Stimulated activated CD4-positive, alpha-beta T cell treated with anti-CD3 and anti-CD28 coated beads, Interleukin-12 subunit alpha, Interleukin-12 subunit beta, amount 100 ng/mL, for 48 hours (primary cell): ENCODE measurements at places on chromosomes 1 and 21.

- no peak for DNase-seq
Observed at GRCh38 chr1:45243476-45244343, 37.3 kb upstream of the ZSWIM5 start.

GRCh38 chr21:36203603-36203889 is 46.9 kb downstream of the DOP1B start:
- DNase-seq, result peak; percentile 34

DNA sequence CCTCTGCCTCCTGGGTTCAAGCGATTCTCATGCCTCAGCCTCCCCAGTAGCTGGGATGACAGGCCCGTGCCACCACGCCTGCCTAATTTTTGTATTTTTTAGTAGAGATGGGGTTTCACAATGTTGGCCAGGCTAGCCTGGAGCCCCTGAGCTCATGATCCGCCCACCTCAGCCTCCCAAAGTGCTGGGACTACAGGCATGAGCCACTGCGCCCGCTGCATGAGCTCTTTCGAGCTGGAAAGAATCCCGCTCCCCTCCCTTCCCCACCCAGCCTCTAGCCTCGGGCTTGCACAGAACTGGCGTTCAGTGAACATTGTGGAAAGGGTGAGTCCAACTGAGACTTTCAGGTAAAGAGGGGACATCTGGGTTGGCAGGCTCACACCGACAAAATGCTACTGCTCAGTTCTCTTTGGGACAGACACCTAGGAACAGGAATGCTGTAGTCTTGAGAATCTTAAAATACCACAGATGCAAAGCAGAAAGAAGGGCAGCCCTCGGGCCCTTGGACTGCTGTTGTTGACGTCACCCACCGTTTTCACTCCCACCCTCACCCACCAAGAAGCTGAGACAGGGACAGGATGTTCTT is 9.7 kb upstream of the GNG4 start:
- no peak for DNase-seq

- no peak for DNase-seq
Observed at GRCh38 chr1:64263335-64263734, 59.9 kb downstream of the UBE2U start.

DNA sequence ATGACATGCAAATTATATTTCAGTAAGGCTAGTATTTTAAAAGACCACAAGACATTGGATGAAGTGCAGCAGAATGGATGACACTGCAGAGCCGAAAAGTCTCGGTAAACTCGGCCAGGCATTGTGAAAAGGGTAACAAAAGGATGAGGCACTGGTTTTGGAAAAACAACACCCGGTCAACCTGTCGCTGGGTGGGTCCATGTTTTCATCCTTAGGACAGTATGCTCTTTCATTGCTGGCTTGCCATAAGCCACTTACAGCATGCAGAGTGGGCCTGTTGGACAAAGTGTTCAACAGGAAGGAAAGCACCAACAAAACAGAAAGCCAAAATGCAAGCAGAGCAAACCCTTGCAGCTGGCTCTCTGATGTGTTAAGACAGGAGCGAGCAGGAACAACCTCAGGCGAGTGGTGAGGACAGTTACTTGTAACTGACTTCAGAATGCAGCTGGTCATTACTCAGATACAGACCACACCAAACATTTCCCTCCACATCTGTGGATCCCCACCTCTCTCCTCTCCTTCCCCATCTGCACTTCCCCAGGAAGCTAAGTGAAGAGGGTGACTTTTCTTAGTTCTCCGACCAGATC is 2.9 kb upstream of the RCAN1 start:
- DNase-seq, result no peak

DNA sequence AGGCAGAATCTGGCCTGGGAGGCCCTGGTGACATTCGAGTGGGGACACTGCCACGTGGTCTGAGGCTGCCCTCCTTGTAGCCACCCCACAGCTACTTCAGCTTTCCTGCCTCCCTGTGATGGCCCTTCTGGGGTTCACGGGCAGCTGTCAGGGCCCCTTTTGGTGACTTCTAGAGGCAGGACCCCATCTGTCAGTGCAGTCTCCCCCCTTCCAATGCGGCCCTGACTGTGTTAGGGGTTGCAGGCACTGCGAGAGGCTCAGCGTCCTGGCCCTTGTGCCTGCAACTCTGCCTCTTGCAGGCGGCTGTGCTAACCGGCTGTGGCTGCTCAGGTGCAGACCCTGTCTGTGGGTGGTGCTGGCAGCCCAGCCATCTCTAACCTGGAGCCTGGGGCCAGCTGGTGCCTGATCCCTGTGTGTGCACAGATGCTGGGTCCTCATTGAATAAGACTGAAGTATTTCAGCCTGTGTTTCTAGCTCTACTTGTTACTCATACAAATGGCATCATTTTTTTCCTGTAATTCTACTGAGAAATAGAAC is 62.2 kb downstream of the S100B start:
- no peak for DNase-seq

- DNase-seq, result no peak
Observed at GRCh38 chr1:60935599-60936110, 146.7 kb upstream of the NFIA start.

- no peak for DNase-seq
Observed at GRCh38 chr1:171532520-171532919, 47.2 kb downstream of the PRRC2C start.

GRCh38 chr1:23384312-23385058 is 14.8 kb upstream of the ZNF436 start:
- DNase-seq, result no peak

- no peak for DNase-seq
Observed at GRCh38 chr1:200710166-200710565, 28.5 kb upstream of the CAMSAP2 start.

DNA sequence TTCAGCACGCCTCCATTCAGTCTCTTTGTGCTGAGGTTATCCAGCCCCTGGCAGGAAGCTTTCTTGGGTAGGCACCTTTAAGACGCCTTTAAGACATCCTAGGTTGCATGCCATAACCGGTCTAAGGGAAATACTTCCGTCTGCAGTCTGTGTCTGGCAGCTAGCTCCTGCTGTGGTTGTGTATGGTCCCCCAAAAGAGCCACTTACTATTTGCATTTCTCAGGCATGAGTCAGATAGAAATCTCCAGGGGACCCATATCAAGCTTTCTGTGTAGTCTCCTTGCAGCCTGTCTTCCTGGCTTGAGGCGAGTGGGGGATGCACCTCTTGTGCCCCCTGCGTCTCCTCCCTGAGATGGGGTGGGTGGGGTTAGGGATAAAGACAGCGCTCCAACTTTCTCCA is 10.0 kb upstream of the RYR2 start:
- DNase-seq, result no peak

DNA sequence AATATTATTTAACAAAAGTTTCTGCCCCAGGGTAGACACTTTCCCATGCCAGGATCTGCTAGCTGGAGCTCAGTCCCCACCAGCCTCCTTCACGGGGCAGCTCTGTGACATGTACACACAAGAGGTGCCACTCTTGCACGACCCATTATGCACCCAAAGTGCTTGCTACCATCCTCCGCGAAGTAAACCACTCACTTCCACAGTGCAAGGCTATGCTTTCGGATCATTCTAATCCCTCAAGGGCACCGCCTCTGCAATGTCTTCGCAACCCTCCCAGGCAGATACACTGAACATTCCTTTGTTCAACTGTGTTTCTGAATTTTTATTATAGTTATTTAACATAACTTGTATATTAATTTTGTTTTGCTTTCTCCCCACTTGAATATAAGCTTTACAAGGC is 303.8 kb downstream of the VAV3 start:
- DNase-seq, result no peak

- no peak for DNase-seq
Observed at GRCh38 chr1:198499588-198499987, 40.9 kb downstream of the ATP6V1G3 start.

DNA sequence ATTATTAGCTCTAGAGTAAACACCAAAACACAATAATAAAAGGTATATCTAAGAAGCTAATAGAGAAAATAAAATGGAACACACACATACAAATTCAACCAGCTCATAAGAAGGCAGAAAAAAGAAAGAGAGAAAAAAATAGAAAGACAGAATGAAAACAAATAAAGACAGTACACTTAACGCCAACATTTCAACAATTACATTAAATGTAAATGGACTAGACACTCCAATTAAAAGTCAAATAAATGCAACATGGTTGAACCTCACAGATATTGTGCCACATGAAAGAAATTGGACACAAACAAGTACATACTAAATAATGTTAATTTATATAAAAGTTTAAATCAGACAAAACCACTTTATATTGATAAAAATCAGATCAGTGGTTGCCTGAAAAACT is 56.0 kb downstream of the SLC44A5 start:
- DNase-seq, result no peak

DNA sequence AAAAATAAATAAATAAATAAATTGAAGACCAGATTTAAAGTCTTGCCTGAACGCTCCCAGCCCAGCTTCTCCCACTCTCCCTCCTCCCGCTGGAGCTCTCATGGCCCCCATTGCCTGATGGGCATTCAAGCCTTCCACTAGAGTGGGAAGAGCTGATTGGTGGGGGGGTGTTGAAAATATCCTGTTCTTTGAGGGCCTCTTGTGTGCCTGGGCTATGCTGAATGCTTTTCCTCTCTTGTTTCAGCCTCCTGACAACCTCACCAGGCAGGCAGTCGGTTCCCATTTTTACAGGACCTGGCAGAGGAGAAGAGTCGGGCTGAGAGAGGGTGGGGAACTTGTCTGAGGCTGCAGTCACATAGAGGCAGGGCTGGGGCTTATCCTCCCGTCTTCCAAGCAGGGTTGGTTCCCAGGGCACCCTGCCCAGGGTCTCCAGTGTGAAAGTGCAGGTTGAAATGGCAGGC is 59.2 kb upstream of the SSBP3 start:
- DNase-seq, result no peak

- DNase-seq, result no peak
Observed at GRCh38 chr21:16347223-16347622, 617.4 kb downstream of the USP25 start.

- DNase-seq, result no peak
Observed at GRCh38 chr1:74395571-74395970, 116.8 kb downstream of the LRRC53 start.

DNA sequence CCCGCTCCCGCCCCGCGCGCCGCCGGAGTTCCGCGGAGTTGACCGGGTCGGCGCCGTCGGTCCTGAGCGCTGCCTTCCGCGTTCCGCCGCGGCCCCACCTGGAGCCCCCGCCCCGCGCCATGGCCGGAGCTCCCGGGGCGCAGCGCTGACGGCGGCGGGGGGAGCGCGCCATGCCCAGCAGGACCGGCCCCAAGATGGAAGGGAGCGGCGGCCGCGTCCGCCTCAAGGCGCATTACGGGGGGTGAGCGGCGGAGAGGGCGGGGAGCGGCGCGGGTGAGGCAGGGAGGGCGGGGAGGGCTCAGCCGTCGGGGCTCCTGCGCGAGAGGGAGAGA is 216 bp downstream of the PRKCZ start:
- no peak for DNase-seq

DNA sequence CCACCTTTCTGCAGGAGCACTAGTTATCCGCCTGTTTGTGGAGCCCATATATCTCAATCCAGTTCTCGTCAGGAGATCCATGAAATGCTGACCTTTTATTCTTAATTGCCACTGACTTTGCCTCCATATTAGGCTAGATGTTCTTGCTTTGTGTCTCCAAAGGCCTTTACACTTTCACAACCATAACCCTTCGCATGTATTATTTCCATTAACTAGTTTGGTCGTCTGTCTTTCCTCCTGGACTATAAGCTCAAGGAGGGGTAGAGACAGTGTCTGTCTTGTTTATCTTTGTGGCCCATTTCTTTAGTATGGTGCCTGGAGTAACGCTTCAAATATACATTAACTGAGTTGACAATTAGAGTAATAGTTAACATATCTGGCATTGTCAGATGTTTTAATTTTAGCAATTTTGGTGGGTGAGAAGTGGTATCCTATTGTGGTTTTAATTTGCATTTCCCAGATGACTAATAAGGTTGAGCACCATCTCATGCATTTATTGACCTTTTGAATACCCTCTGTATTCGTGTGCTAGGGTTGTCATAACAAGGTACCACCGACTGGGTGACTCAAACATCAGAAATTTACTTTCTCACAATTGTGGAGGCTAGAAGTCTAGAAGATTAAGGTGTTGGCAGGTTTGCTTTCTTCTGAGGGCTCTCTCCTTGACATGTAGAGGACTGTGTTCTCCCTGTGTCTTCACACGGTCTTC is 21.7 kb upstream of the IL12RB2 start:
- no peak for DNase-seq

GRCh38 chr1:156126630-156127534 is 12.4 kb downstream of the LMNA start:
- DNase-seq, result peak; percentile 81

DNA sequence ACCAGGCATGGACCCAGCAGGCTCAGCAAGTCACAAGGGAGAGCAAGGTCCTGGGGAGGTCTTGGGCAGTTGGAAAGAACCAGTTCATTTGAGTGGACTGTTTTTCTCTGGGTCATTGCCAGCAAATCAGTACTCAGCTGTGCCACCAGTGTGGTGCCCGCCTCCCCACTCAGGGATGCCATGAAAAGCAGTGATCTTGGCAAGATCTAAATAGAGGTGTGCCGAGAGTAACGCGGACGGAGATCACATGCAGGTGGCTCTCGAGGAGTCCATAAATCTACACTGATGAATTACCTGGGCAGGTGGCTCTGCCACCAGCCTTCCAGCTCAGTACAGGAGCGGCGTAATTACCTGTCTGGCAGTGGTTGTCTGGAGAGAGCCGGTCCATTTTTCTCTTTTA is 642.2 kb downstream of the PTPRU start:
- no peak for DNase-seq

DNA sequence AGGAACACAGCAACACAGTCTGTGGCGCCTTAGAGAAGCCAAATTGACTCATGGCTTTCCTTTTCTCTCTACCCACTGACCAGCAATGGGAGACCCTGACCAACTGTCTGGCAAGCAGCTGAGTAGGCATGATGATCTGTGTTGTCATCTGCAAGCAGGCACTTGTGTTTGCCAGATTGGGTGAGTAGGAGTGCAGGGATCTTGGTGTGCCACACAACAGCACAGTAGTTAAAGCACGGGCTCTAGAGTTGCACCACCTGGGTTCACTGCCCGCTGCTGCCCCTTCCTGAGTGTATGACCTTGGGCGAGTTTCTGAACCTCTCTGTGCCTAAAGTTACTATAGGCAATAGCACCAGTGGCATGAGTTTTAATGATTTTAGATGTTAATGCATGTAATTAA is 95.7 kb upstream of the CD53 start:
- DNase-seq, result no peak

- DNase-seq, result no peak
Observed at GRCh38 chr1:27951396-27951795, 8.4 kb upstream of the XKR8 start.

- no peak for DNase-seq
Observed at GRCh38 chr1:159200769-159201168, 3.9 kb upstream of the ACKR1 start.

GRCh38 chr1:117669572-117669971 is 63.7 kb downstream of the TENT5C start:
- no peak for DNase-seq

DNA sequence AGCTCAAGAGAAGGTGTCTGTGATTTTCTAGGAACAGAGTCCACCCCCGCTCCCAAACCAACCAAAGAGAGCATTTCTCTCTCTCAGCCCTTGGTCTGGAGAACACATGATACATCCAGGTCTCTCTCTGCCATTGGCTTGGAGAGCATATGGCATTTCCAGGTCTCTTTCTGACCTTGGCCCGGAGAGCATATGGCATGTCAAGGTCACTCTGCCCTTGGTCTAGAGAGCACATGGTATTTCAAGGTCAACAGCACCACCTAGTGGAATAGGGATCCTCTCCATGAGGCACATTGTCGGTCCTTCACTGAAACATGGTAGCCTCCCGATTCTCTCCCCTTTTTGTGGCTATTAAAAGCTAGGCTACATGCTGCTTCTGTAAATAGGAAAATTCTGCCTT is 437.7 kb upstream of the OLFM3 start:
- DNase-seq, result no peak
